Naive thymus-derived CD4-positive, alpha-beta T cell (primary cell): ENCODE measurements at places on chromosomes 2 and 18. TPM values are rescaled to one million over a fixed set of nuclear protein-coding genes. Genes with fewer than 3 reads are reported as not detected.

The GPR75 gene
- not detected for polyA plus RNA-seq

The ACMSD gene
- polyA plus RNA-seq = not detected

The COQ10B gene
- 54.9 TPM for polyA plus RNA-seq

The M1AP gene
- polyA plus RNA-seq = not detected

The TFPI gene
- polyA plus RNA-seq = not detected

The RPRM gene
- polyA plus RNA-seq = not detected

The EN1 gene
- not detected for polyA plus RNA-seq

The MARCHF4 gene
- not detected for polyA plus RNA-seq

DNA sequence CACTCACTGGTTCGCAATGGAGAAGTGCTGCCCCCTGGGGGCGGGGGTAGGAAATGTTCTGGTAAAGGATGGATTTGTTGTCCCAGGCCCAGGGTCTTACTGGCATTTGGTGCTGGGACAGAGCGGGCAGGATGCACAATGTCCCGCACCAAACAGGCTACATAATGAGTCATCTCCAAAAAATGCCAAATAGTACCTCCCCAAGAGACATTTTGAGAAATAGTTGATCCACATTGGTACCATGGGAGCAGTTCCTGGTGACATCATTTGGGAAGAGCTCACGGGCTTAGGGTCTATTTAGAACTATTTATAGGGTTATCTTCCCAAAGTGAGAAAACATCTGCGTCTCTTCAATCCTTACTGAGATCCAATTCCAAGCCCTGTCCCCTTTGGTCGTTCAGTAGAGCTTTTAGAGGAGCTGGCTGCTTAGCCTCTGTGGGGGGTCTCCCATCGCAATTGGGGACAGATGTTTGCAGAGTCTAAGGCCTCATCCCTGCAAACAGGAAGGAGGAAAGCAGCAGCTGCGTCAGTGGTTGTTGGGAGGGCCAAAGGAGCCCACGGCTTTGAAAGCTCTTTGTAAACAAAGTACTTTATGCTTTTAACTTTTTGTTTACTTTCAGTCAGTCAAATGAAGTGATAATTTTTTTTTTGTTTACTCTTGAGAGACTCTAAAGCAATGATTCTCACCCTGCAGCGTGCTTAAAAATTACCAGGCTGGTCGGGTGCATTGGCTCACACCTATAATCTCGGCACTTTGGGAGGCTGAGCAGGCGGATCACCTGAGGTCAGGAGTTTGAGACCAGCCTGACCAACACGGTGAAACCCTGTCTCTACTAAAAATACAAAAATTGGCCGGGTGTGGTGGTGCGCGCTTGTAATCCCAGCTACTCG lies 49.3 kb downstream of the GREB1 start:
- DNase-seq = peak; percentile 48

DNA sequence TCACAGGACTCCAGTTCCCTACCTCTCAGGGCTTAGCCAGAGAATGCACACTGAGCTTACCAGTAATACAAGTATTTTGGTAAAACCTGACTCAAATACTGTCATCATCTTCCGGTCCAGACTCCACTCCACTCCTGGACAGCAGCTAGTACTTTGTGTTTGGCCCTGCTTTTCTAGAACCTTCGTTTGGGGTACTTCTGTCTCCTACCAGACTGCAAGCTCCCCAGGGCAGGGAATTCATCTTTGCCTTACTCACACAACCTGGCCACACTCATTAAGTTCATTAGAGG lies 108.9 kb upstream of the CDC42EP3 start:
- DNase-seq = no peak

DNA sequence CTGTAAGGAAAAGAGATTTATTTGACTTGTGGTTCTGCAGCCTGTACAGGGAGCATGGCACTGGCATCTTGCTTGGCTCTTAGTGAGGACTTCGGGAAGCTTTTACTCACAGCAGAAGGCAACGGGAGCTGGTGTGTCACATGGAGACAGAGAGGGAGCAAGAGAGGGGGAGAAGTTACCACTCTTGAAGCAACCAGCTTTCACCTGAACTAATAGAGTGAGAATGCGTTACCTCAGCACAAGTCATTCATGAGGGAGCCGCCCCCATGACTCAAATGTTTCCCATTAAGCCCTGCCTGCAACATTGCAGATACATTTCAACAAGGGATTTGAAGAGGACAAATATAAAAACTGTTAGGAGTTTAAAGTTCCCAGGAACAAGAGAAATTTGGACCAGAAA lies 190.0 kb downstream of the CYRIA start:
- no peak for DNase-seq

DNA sequence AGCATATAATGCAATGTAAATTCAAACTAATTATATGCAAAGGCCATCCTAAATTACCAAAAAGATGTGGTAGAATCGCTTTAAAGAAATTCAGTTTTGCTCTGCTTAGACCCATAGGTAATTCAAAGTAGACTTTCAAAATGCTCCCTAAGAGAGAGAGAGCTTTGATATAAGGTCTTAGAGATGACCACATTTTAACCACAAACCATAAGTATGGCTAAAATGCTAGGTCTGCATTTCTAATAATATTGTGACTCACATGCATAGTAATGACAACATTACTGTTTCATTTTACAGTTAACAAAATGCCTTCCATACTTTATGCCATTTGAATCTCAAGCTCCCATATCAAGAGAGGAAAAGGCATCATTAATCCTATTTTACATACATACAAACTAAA lies 144.5 kb downstream of the RAD51AP2 start:
- DNase-seq = no peak

DNA sequence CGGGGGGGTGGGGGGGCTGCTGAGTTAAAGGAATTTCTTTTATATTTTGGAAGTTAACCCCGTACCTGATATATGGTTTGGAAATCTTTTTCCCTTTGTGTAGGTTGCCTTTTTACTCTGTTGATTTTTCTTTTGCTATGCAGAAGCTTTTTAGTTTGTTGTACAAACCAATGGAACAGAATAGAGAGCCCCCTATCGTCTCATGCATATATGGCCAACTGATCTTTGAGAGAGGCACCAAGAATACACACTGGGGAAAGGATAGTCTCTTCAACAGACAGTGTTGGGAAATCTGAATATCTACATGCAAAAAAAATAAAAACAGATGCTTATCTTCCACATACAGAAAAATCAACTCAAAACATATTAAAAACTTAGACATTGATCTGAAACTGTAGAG lies 647.8 kb upstream of the KLHL29 start:
- no peak for DNase-seq

GRCh38 chr2:207283356-207283755 lies 117.6 kb upstream of the KLF7 start:
- DNase-seq = no peak

DNA sequence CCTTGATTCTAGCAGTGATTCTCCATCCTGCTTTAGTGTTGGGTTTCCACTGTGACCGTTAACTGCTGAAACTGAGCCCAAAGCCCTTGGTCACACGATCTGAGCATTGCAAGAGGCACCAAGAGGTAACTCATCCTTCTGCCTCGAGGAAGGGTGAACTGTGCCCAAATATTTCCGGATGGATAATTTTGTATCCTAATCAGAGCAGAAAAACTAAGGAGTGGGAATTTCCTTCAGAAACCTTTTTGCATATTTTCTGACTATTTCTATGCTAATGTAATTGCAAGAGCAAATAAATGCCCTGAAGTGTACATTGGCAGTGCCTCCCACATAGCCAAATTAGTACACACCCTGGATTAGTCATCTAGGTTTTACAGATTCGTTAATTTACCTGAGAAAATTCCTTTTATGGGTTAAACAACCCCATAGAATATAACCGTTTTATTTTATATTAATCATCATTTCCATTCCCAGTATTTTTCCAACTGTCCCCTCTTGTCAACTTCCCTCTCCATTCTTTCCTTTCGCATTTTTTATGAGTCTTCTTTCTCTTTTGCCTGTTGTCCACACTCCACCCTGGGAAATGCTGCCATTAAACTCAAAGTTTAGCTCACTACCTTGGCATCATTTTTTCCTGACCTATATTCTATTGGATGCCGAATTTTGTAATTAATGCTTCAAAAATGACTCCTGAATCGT lies 31.7 kb upstream of the COBLL1 start:
- no peak for DNase-seq

- DNase-seq = no peak
Observed at GRCh38 chr2:10449486-10449831, 1.3 kb upstream of the ODC1 start.

- no peak for DNase-seq
Observed at GRCh38 chr2:2707206-2707991, 376.3 kb upstream of the MYT1L start.

DNA sequence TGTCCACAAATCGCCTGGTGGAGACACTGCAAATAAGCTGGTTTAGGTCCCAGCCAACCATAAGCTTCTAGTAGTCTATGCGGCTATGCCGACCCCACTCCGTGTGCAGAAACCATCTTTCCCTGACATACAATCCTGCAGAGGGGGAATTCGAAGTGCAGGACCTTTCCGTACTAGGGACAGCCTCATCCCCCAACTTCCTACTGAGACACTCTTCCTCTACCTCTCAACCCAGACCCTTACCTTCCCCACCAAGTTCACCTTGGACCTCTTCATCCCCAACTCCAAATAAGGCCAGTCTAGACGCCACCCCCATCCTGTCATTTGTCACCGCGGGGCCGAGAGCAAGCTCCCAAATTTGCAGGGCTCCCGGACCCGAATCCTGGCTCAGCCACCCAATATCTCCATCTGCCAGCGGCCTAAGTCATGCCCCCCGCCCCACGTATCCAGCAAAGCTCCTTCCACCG lies 496 bp downstream of the SUCLG1 start:
- no peak for DNase-seq

- DNase-seq = no peak
Observed at GRCh38 chr2:222043897-222044296, 254.9 kb downstream of the PAX3 start.

GRCh38 chr2:105387225-105387624 lies 11.6 kb downstream of the FHL2 start:
- no peak for DNase-seq

- no peak for DNase-seq
Observed at GRCh38 chr2:187302116-187302515, 145.9 kb downstream of the CALCRL start.

- no peak for DNase-seq
Observed at GRCh38 chr2:128638341-128639119, 319.9 kb upstream of the HS6ST1 start.

GRCh38 chr2:23478933-23479683 lies 94.1 kb downstream of the KLHL29 start:
- no peak for DNase-seq

DNA sequence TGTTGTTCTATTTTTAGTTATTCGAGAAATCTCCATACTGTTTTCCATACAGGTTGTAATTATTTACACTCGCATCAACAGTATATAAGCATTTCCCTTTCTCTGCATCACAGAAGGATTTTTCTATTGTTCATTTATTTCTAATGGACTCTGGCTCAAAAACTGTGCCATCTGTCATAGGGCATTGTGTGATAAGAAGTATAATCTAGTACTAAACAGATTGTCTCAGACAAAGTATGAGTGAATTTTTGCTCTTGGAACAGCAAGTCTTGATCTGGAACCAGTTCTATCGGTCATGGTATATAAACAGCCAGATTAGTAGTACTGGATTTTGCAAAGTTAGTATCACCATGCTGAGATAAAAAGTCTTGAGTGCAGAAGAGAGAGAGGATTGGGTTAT lies 145.8 kb downstream of the KIAA1328 start:
- DNase-seq = no peak

GRCh38 chr2:44974064-44974715 lies 32.7 kb downstream of the SIX3 start:
- DNase-seq = no peak

DNA sequence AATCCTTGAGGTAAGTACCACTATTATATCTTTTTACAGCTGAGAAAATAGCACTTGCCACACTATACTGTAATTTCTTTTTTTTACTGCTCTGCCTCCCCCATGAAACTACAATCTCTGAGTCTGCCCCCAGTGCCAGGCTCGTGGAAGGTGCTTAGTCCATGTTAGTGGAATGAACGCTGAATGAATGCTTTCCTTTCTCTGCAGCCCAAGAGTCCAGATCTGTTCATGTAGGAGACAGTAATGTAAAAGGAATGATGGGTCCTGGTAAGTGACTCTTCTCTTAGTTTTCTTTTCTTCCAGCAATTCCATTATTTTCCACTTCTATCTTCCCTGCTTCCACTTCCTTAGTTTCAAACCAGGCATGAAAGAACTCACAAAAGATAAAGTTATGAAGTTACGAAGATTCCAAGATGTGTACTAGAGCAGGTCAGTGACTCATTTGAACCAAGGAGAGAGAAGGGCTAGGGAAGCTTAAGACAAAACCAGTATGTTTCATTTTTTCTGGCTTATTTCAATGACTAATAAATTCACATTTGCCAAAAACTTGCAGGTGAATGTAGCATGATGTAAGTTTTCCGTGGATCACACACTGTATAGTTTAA lies 46.0 kb downstream of the ARHGEF33 start:
- no peak for DNase-seq

- DNase-seq = no peak
Observed at GRCh38 chr2:172819943-172820342, 84.3 kb downstream of the RAPGEF4 start.

DNA sequence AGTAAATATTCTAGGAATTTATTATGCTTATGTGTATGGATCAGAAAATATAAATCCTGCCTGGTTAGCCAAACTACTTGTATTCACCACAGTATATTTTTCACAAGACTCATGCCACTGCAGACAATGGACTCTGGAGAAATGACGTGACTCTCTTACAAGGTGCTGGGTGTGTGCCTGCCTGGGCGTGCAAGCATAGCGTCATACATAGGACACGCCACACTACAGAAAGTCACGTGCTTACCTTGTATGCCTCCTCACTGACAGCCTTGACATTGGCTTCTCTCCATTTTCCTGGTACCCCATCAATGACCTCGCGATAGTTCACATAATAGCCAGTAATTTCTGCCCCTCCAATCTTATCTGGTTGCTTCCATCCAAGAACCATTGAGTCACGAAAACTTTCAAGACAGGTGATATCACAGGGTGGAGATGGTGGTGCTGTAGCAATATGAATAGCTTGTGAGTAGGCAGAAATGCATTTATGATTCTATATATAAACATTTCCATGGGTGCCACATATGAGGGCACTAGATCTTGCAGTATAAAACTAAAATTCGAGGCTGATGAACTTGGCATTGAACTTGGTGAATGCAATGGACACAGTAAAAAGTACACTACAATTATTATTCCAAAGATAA lies 93.2 kb downstream of the MYOM1 start:
- no peak for DNase-seq

- no peak for DNase-seq
Observed at GRCh38 chr18:79798346-79798998, 734 bp downstream of the KCNG2 start.

- DNase-seq = no peak
Observed at GRCh38 chr2:189370719-189371118, 70.6 kb upstream of the WDR75 start.

- no peak for DNase-seq
Observed at GRCh38 chr2:71662665-71663394, 209.5 kb downstream of the DYSF start.
